Activated CD8-positive, alpha-beta memory T cell treated with anti-CD3 and anti-CD28 coated beads for 1 hour (primary cell): ENCODE measurements at places on chromosomes 1 and 21.

DNA sequence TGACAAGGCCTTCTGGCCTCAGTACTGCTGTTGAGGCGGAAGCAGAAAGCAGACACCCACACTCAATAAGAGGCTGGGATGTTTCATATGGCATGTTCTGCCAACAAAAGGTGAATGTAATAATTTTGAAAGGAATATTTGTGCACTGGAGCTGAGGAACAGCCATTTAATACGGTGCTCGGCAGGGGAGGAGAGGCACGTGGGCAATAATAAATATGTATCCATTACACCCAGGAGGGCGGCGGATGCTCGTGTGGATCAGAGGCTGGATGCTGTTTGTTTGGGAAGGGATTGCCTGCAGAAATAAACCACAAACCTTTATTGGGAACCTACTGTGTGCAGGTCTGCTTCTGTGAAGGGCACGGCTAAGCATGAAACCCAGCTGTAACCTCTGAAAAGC is 92.0 kb downstream of the VWA5B1 start:
- DNase-seq = no peak

DNA sequence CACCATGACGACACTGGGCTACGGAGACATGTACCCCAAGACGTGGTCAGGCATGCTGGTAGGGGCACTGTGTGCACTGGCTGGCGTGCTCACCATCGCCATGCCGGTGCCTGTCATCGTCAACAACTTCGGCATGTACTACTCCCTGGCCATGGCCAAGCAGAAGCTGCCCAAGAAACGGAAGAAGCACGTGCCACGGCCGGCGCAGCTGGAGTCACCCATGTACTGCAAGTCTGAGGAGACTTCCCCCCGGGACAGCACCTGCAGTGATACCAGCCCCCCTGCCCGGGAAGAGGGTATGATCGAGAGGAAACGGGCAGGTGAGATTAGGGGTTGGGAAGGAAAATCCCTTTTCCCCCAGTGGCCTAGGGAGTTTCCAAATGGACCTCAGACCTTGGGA is 13.5 kb downstream of the KCNC4 start:
- no peak for DNase-seq

- no peak for DNase-seq
Observed at GRCh38 chr1:151825204-151825603, 6.4 kb downstream of the RORC start.

DNA sequence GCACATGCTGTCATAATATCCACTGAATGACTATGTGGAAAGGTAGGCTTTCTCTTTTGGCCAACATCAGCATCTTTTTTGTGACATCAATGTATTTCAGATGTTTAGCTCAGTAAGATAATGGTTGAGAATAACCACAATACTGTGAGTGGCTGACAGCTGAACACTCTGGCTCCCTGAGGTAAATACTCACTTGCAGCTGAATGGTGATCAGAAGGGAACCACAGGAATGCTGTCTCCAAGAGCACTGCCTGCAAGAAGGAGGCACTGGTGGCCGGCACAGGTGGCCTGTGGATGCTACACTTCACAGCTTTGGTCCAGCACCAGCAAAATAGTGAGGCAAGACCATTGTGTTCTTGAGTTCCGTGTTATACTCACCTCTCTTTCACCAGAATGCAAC is 118.7 kb upstream of the PPM1J start:
- DNase-seq = no peak

- DNase-seq = no peak
Observed at GRCh38 chr1:161944381-161944780, 79.3 kb downstream of the OLFML2B start.

- DNase-seq = no peak
Observed at GRCh38 chr1:44684525-44684924, 10.0 kb downstream of the ARMH1 start.

DNA sequence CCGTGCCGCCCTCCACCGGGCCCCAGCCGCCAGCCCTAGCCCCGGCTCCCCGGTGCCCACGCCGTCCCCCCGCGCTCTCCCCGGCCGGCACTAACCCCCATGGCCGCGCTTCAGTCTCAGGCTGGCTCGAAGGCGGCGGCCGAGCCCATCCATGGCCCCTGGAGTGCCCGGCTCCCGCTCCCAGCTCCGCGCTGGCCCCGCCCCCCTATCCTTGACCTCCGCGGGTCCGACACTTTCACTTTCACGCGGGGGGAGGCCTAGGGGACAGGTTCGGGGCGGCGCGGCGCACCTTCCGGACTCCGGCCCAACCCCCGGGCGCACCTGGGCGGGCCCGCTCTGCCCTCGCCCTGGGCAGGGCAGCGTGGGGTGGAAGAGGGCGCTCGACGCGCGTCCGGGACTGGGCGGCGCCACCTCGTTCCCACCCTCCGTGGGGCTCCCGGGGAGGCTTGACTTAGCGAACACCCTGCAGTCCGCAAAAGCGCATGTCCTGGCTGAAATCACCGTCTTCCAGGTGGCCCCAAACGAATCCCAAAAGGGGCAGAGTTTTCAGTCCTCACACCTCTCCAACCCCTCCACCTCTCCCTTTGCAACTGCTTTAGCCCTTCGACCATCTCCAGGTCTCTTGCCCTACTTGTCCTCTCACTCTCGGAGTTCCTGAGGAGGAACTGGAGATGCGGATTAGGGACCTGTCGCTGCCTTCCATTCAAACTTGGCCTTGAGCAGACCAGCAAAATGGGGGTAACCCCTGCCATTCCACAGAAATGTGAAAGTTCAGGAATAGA is 3.9 kb upstream of the DENND2D start:
- DNase-seq = no peak

DNA sequence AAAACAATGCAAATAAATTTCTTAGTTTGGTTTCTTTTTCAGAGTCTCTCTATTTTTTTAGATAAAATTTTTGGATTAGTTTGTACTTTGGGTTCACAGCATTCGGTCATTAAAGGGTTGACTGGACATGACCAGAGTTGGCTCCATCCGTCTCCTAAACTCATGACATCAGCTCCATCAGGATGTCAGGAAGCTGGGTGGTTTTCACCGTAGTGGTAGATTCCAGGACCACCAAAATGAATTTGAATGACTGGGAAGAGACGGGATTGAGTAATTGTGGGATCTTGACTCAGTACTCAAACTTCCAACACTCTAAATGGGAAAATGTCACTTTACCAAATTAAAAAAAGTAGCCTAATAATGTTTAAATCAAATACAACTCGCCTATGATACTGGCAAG is 279.2 kb upstream of the DUSP10 start:
- DNase-seq = no peak

- DNase-seq = no peak
Observed at GRCh38 chr1:224373008-224373590, 16.4 kb downstream of the CNIH4 start.

- no peak for DNase-seq
Observed at GRCh38 chr1:193971595-193971994, 785.2 kb upstream of the B3GALT2 start.

- no peak for DNase-seq
Observed at GRCh38 chr1:169060919-169061639, 45.4 kb upstream of the ATP1B1 start.

- DNase-seq = no peak
Observed at GRCh38 chr1:201084295-201084694, 27.9 kb downstream of the CACNA1S start.

- no peak for DNase-seq
Observed at GRCh38 chr1:11873395-11874257, 14.9 kb upstream of the NPPB start.

DNA sequence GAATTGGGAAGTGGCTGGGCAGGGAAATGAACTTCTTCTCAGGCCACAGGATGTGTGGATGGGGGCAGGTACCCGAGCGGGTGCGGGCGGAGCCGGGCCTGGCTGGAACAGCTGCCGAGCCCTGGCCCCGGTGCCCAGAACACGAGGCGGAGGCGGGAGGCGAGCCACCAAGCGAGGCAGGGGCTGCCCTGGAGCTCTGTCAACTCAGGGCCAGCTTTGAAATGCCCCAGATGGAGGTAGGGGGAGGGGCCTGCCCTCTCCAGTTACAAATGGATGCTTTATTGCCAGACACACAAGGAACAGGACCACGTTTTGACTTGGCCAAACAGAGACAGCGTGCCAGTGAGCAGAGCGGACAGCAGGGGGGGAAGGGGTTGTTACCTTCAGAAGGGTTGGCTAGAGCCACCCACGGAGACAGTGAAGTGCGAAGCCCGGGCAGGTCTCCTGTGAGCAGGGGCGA is 240.4 kb downstream of the SDCCAG8 start:
- no peak for DNase-seq

GRCh38 chr21:34042735-34043134 is 30.6 kb upstream of the MRPS6 start:
- no peak for DNase-seq

DNA sequence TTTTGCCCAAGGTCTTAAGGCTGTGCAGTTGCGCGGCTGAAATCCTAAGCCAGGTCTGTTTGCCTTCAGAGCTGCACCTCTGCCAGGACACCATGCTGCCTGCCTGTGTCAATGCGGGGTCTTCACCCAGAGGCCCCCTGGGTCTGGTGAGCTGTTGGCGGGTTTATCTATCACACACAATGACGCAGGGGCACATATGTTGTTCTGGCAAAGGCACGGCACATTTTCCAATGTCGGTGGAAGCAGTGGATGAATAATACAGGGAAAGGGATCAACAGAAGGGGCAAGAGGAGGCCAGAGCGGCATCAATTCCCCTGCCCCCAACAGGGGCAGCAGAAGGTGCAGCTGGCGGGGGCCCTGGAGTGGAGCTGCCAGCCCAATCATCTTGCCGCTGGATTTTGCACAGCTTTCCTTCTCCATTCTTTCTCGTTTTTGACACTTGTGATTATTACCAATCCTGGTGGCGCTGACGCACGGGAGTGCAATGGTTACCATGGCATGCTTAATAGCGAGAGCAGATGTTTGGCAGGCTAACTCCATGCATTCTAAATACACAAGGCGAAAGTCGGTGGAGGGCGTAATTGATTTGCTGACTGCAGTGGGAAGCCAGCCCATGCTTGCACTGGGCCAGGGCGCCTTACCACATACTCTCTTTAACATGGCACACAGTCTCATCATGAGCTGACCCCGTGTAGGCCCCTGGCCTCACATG is 45.8 kb upstream of the CYP2J2 start:
- no peak for DNase-seq

DNA sequence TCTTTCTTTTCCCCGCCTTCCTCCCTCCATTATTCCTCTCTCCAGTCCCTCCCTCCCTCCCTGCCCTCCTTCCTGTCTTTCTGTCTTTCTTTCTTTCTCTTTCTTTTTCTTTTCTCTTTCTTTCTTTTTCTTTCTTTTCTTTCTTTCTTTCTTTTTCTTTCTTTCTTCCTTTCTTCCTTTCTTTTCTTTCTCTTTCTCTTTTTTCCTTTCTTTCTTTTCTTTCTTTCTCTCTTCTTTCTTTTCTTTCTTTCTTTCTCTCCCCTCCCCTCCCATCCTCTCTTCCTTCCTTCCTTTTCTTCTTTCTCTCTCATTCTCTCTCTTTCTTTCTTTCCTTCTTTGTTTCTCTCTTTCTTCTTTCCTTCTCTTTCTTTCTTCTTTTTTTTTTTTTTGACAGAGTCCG is 402.2 kb upstream of the PLXNA2 start:
- no peak for DNase-seq

GRCh38 chr21:14762734-14763694 is 216.9 kb upstream of the SAMSN1 start:
- DNase-seq = no peak

DNA sequence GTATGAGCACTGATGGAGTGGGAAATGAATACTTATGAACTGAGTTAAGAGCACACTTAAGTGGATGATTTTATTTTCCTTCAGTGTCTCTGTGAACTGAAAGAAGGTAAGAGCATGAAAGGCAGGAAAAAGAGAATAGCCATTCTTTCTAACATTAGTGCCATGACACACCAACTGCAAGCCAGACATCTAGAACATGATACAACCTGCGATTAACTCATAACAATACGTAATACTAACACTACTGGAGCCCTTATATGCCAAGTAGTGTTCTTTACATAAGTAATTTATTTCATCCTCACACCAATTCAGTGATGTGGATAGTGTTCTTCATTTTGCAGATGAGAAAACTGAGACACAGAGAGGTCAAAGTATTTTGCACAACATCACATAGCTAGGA is 56.7 kb downstream of the PRRX1 start:
- DNase-seq = no peak

- no peak for DNase-seq
Observed at GRCh38 chr1:235069176-235069575, 59.5 kb downstream of the TOMM20 start.

DNA sequence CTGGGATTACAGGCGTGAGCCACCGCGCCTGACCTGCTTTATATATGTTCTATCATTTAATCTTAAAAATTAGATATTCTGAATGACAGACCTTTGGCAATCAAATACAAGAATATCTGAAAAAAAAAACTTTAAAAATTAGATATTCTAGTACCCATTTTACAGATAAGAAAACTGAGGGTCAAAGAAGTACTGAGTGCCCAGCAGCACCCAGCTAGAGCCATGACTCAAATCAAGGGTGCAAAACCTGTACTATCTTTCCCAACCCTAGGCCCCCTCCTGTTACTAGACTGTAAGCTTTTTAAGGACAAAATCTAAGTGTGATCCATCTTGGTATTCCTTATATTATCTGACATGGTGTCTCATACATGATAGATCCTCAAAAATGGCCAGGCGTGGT is 8.3 kb downstream of the ARHGAP30 start:
- DNase-seq = no peak
